Adrenal gland (tissue), 19 donors: ENCODE measurements at places on chromosomes 5 and 9.

DNA sequence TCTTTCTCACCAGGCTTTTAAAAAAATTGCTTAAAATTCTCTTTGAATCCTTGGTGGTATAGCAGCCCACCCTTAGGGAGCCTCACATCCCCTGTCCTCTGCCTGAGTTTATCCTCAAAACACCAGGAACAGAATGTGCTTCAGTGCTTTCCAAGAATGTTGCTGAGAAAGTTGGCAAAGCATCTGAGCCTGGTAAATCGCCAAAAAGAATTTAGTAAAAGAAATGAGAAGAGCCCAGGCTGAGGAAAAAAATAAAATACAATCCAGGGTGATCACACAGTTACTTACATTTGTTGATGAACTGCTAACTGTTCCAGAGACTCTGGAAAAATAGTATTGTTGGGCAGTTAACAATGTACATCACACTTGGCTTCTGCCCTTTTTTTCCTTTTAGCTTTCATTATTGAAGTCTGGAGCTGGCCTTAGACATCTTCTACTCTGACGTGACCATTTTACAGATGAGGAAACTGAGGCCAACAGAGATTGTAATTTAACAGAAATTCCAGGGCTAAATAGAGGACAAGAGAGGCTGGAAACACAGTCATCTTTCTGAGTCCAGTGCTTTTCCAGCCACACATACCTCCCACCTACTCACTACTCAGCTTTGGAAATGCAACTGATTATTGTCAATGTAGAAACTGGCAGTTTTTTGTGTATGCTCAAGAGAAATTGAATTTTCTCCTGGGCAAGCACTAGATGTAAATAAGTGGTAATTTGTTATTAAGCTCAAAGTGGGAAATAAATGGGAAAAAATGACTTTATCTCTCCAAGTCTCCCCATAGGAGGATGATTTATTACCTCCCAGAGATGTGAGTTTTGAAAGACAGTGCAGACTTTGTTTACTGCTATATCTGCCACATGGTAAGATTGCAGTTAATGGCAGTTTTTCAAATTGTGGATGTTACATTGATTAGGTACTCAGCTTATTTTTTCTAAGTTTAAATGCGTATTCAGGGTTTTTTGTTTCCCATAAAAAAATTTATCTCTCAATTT, 86.7 kb upstream of the ALDH1A1 start:
- peak; percentile 54 for DNase-seq

DNA sequence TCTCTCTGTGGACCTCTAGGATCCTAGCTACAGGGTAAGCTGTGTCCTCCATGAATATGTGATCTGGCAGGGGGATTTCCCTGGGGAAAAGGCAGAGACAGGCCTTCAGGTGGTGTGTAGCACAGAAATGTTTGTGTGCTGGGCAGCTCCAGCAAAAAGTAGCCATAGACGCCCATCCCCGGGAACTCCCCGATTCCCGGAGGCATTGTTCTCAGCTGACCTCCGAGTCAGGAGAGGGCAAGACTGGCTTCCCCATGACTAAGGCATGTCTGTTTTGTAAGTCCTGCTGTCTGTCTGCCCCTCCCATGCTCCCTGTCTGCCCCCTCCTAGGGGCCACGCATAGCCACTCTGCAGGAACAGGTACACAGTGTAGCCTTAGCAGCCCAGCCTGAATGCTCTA, 834.5 kb downstream of the PTPRD start:
- no peak for DNase-seq

GRCh38 chr9:129280236-129280622, 102.2 kb upstream of the IER5L start:
- DNase-seq = peak; percentile 30

DNA sequence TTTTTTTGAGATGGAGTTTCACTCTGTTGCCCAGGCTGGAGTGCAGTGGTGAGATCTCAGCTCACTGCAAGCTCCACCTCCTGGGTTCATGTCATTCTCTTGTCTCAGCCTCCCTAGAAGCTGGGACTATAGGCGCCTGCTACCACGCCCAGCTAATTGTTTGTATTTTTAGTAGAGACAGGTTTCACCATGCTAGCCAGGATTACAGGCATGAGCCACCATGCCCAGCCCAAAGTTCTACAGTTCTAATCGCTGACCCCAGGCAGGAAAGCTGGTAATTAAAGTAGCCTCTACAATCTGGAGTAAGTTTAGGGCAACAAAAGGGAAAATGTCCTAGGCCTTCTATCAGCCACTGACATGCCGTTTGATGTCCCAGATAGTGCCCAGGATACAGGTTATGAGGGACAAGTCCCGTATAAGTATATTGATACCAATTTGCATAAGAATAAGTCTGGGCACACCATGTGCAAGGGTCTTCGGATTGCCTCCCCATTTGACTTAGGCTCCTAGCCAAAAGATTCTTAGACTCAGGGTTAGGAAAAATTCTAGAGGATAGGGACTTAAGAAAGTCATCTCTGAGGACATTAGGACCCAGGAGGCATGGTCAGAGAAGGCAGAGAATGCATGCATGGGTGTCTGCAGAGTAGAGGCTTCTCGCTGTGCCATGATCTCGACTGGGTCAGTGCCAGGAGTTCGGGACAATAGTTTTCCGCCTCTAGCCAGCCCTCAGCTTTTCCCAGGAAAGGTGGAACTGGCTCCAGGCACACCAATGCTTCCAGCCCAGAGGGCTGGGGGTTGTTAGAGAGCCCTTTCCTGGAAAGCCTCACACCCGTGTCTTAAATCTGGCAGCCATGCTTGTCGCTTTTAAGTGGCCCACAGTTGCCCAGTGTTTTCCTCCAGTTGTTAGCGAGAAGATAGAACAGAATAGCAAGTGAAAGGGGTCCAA, 1111.1 kb downstream of the TAF11L14 start:
- DNase-seq = no peak

DNA sequence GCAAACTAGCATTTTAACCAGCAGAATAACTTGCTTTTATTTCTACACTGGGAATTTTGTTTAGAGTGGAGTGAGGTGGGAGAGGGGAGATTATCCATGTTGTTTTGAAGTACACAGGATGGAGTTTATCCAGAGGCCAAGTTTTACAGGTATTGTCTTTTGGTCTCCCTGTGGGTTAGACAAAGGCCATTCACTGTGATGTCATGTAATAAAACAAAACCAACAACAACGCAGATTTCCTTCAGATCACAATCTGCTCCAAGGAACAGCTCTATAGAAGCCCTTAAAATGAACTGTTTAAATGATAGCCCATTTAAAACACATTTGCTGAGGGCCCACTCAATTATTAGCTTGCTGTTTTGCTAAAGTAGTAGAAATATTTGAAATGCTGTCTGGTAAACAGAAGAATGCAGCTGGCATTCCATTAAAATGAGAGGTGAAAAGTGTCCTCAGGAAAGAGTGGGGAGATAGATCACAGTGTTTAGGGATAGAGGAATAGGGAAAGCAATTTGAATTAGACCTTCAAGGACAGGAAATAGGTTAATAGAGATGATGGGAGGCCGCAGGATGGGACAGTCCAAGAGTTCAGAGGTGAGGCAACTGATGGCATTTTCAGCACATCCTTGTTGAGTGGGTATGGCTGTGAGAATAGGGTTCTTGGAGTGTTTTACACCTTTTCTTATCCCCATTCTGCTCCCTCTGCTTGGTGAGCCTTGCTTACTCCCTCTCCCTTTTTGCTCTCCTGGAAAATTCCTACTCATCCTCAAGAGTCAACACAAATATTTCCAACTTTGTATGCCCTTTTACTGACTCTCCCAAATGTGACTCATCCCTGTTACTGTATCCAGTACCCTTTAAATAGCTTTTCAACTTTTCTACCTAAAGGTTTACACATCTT, 140.1 kb upstream of the NR3C1 start:
- no peak for DNase-seq

DNA sequence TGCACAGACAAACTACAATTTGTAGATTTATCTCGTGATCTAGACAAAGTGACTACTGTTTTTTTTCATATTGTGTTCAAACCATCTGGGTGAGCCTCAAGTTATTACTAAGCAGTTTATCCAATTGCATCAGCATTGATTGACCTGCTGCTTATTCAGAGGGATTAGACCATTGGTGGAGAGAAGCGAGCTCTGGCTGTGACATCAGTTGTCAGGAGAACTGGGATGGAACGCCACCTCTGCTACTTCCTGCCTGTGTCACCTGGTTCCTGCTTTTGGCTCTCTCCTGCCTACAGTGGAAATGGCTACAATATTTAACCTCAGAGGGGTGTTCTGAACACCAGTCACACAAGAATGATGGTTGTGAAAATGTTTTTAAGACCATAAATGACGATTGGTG, 12.1 kb downstream of the NR4A3 start:
- no peak for DNase-seq

GRCh38 chr9:90054810-90055209, 450.0 kb downstream of the GADD45G start:
- no peak for DNase-seq

GRCh38 chr9:97695995-97696802, 941 bp downstream of the XPA start:
- no peak for DNase-seq

DNA sequence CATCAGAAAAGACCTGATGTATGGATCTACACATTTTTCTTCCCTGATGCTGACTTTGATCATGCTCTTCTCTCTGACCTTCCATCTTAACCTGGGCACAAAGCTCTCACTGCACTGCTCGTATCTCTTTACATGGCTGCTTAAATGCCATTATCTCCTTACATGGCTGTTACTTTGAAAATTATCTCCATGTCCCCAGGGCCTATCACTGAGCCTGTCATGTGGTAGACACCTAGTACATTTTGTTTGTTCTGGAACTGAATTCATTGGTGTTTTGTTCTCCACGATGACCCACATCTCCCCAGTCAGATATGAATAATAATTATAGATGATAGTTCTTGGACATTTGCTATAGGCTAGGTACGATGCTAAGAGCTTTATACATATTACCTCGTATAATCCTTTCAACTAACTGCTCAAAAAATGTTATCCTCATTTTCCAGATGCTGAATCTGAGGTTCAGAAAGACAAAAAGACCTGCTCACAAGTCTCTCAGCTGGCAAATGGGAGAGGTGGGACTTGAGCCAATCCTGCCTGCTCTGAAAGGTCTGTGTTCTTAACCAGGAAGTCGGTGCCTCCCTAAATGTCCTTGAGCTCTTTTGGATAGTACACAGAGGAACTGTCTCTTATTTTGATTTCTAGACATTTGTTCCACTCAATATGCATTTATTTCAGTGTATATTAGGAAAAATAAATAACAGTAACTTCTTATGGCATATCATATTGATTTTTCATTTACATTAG, 9.8 kb upstream of the CPEB4 start:
- DNase-seq = peak; percentile 93

- DNase-seq = no peak
Measured at GRCh38 chr5:10627160-10627701, 63.4 kb downstream of the ANKRD33B start.

GRCh38 chr9:29297592-29297991, 1724.3 kb upstream of the C9orf72 start:
- no peak for DNase-seq

GRCh38 chr5:73692166-73692640, 66.2 kb downstream of the ARHGEF28 start:
- DNase-seq = no peak

DNA sequence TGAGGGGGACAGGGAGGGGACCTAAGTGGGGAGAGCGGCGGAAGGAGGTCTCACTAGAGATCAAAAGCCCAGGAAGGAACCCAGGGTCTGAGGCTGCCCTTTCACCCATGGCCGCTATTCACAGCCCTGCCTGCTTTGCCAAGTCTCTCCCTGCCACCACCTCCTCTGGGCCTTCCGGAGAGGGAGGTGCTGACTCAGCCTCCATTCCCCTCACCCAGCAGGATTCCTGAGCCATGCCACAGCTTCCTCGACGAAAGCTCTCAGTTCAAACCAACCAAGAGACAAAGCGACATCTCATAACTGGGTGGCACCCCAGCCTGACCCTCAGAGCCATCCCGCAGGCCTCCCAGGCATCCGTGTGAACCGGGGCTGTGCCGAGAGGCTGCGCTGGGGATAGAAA, 36.7 kb downstream of the PAX5 start:
- DNase-seq = no peak

DNA sequence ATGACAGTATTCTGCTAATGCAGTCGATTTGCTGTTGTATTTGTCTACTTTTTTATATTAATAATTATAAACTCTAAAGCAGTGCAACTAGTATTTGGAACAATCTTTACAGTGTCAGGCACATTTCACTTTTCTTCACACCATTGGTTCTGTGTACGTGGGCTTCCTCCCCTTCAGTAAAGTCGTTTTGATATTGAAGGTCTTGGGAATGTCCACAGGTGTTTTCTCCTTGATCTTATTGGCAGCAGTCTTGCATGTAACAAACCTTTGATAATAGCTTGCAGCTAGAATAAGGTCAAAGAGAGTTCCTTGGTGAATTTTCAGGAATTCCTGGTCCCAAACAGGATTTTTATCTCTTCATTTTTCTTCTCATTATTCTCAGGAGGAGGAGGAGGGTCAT, 12.2 kb downstream of the DDX4 start:
- DNase-seq = no peak

- DNase-seq = no peak
Measured at GRCh38 chr5:109803854-109804253, 114.1 kb downstream of the MAN2A1 start.

DNA sequence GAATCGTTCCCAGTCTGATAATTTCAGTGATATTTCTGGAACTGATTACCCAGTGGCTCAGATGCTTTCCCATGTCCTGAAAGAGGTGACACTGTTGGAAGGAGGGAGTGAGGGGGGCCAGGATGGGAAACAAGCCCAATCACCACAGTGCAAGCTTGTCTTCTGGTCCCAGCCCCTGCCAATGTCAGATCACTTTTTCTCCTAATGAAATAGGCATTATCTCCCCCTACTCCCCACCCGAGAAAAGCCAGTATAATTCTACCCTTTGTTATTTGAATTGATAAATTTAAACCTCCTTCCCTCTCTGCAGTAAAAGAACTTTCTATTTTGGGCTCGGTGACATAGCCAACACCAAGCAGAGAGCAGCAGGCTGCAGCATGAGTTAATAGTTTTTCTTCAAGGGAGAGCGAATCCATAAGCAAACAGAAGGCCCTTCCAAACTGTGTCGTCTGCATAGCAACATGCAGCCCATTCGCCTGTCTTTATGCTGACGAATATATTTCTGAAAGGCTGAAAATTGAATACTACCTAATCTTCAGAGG, 14.6 kb upstream of the PPP2CA start:
- peak; percentile 56 for DNase-seq

- DNase-seq = no peak
Measured at GRCh38 chr9:121277518-121278295, 9.7 kb downstream of the GSN start.

- no peak for DNase-seq
Measured at GRCh38 chr9:6564360-6564759, 81.2 kb downstream of the GLDC start.

DNA sequence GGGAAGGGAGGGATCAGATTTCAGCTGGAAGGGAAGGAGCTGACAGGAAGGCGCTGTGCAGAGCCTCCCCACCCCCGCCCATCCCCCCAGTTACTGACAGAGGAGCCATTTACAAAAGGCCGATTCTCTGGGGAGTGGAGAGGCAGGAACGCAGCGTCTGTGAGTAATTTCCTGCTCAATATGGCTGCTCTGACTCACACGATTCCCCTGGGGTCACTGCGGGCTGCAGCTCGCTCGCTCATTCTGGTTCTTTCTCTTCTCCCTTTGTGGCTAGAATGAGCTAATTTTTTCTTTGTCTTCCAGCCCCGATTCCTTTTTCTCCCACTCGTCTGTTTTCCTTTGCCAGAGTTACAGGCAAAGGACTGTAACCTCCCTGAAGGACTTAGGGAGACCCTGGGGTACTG, 28.8 kb downstream of the PTPA start:
- DNase-seq = peak; percentile 96
